Fibroblast of skin of scalp (primary cell): ENCODE measurements at places on chromosomes 2 and 18.

DNA sequence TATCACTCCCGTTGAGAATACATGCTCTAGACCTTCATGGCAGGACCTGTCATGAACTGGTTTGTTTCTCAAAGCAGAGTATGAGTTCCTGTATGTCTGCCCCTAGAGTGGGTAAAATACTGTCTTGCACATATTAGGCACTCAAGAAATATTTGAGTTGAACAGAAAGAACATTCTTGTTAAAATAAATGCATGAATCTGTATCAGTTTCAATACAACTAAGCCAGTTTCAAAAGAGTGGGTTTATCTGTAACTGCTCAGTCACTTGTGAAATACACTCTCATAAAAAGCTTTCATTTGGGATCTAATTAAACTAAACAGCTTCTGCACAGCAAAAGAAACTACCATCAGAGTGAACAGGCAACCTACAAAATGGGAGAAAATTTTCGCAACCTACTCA is 69.2 kb downstream of the RFTN2 start:
- no peak for DNase-seq

GRCh38 chr2:16900405-16901025 is 234.9 kb upstream of the CYRIA start:
- no peak for DNase-seq

DNA sequence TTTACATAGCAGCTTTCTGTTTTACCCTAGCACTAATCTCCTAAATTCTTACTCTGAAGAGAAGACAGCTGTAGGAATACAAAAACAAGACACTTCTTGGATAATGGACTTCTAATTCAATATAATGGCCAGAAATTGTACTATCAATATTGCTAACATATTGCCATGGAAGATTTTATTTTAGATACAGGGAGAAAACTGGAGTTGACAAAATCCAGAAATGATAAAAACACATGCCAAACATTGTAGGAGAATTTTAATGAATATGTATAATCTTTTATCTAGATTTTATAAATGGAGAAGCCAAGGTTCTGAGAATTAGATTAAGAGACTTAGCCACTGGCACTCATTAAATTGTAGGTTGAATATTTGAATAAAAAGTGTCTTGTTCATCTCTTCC is 1838.8 kb upstream of the LRRTM1 start:
- no peak for DNase-seq

GRCh38 chr2:42185220-42185921 is 16.2 kb downstream of the EML4 start:
- DNase-seq, result no peak

- DNase-seq, result no peak
Measured at GRCh38 chr18:48819276-48819675, 131.5 kb downstream of the SMAD7 start.

- peak; percentile 15 for DNase-seq
Measured at GRCh38 chr2:223762853-223763252, 74.5 kb downstream of the AP1S3 start.

- no peak for DNase-seq
Measured at GRCh38 chr18:48943736-48944527, 6.8 kb downstream of the SMAD7 start.

DNA sequence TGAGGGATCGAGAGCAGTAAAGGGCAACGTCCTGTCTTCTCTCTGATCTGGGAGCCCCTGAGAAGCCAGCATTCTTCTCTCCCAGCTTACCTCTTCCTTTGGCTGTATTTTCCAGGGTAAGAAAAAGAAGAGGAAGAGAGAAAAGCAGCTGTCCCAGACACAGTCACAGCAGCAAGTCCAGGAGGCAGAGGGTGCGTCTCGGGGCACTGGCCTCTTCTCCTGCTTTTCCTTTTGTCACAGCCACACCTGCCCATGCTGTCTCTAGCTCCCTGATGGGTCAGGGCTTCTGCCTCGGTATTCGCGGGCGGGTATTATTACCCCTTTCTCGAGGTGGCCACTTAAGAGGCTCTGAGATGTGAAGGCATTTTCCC is 20.3 kb downstream of the TGOLN2 start:
- no peak for DNase-seq
